ENCODE measurements at places on chromosomes 2 and 18. TPM values are rescaled to one million over a fixed set of nuclear protein-coding genes. Genes with fewer than 3 reads are reported as not detected.

LRRC30 gene
- not detected for total RNA-seq

GALR1 gene
- not detected for total RNA-seq

GRCh38 chr2:222671259-222672067 lies at the start of gene MOGAT1:
Gene MOGAT1 (plus strand): TSS chr2:222671658. CDS start chr2:222671786, 128 bp downstream.
- peak; percentile 77 for DNase-seq
- H3K27me3 ChIP-seq, result peaks cover 59% of the 10 kb centered on the region
- H3K4me3 ChIP-seq, result peak within 1 kb of the TSS; percentile 56
- H3K36me3 ChIP-seq, result no peaks in the 10 kb centered on the region

GRCh38 chr2:181656450-181657291 lies at the start of gene CERKL:
Gene CERKL (minus strand): TSS chr2:181657105. CDS start chr2:181657006, 99 bp downstream.
- H3K4me3 ChIP-seq, result peak within 1 kb of the TSS; percentile 66
- peaks cover 14% of the 10 kb centered on the region for H3K4me1 ChIP-seq
- no peak within 1 kb of the TSS for H3K27ac ChIP-seq
- peak; percentile 82 for DNase-seq
- H3K36me3 ChIP-seq, result no peaks in the 10 kb centered on the region

- H3K27me3 ChIP-seq, result no peaks in the 10 kb centered on the region
- no peak overlapping the region for H3K27ac ChIP-seq
- no peaks in the 10 kb centered on the region for H3K4me1 ChIP-seq
- no peak overlapping the region for H3K4me3 ChIP-seq
- DNase-seq, result no peak
These were observed 7.4 kb upstream of the EXOC6B start for GRCh38 chr2:72833084-72833714.
